Stimulated activated CD8-positive, alpha-beta memory T cell treated with anti-CD3 and anti-CD28 coated beads, Interleukin-2, amount 100 ng/mL, for 1 hour (primary cell): ENCODE measurements at places on chromosomes 7 and 10.

- DNase-seq = no peak
These were observed 380.7 kb upstream of the PFKP start for GRCh38 chr10:2686691-2687090.

- no peak for DNase-seq
These were observed 22.3 kb downstream of the TYW1 start for GRCh38 chr7:67018940-67019339.

DNA sequence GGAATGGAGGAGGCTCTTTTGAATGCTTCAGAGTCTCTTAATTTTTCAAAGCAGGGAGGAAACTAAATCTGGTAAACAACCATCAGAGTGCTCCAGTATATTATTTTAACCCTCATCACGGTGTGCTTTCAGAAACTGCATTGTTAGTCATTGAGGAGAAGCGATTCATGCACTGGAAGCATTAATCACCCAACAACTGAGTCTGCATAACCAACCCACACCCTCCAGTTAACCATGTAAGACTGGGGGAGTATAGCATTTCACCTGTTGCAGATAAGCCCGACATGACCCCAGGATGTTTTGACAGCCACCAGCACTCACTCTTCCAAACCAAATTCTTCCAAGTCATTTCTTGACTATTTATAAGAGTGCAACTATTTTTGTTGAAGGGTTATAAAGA is 257.6 kb downstream of the GATA3 start:
- no peak for DNase-seq

- no peak for DNase-seq
These were observed 240.5 kb downstream of the ETV1 start for GRCh38 chr7:13748998-13749397.

GRCh38 chr10:99431190-99431760 is 851 bp upstream of the GOT1 start:
- no peak for DNase-seq

DNA sequence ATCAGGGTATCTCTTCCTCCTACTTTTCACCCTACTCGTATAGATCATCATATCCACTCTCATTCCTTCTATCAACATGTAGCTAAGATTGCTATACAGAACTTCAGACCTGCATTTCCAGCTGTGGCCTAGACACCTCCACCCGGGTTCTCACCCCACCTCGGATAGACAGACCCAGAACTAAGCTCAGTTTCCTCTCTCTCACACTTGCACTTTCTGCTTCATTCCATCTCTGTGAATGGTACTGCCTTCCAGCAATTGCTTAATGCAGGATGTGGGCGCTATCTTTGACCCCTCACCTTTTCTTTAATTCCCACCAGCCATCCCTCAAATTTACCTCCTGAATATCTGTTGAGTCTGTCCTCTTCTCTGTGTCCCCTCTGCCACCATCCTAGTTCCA is 35.7 kb downstream of the AGK start:
- DNase-seq = no peak

- no peak for DNase-seq
These were observed 9.9 kb upstream of the SPAG6 start for GRCh38 chr10:22335173-22335933.

GRCh38 chr7:15461576-15461975 is 100.2 kb downstream of the AGMO start:
- DNase-seq = no peak

DNA sequence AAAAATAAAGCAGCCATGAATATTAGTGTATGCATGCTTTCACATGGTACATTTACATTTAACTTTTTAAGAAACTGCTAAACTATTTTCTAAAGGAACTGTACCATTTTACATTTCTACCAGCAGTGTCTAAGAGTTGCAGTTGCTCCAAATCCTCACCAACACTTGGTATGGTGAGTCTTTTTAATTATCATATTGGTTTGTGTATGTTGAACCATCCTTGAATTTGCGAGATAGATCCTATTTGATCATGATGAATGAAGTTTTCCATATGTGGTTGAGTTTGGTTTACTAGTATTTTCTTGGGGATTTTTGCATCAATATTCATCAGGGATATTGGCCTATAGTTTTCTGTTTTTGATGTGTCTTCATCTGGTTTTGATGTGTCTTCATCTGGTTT is 1057.2 kb downstream of the LRMDA start:
- no peak for DNase-seq

DNA sequence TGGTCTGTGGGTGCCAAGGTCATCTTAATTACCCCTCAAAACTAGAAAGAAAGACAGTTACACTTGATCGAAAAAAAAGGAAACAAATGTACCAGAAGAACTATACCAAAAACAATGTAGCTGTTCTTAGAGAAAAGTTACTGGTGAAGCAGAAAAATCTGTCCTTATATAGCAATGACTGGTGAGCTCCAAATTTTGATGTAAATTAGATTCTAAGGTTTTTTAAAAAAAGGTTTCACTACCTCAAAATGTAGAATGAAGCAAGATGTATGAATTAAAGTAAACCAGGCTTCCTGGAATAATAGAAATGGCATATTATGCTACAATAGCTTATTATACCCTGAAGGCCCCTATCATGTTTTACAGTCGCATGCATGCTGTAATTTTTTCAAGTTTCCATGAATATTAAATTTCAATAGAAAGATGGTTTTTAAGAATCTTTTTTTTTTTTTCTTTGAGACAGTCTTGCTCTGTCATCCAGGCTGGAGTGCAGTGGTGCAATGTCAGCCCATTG is 28.4 kb upstream of the FKBP9 start:
- DNase-seq = no peak

GRCh38 chr10:126402721-126403695 is 14.7 kb upstream of the ADAM12 start:
- DNase-seq = no peak

DNA sequence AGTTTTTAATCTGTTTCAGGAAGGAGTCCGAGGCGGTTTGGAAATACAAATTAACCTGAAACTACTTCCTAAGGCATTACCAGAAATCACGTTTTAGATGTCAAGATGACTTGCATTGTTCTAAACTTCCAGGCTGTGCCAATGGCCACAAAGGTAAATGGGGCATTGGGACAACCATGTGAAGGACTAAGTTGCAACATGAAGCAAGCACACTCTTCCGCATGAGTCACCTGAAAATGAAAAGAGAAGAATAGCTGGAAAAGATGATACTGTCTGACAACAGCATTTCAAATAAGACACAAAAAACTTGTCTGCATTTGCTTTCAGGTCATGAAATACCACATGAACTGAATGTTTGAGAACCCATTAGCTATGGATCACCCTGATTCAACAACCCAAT is 262.1 kb downstream of the AHR start:
- DNase-seq = no peak

DNA sequence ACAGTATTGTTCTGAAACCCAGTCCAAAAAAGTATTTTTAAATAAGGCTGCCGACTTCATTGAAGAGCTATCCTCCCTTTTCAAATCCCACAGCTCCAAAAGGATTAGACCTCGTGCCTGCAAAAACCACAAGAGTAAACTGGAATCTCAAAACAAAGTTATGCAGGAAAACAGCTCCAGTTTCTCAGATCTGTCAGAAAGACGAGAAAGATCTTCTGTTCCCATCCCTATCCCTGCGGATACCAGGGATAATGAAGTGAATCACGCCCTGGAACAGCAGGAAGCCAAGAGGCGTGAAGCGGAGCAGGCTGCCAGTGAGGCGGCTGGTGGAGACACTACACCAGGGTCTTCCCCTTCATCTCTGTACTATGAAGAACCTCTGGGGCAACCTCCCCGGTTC is 12.6 kb downstream of the MYPN start:
- no peak for DNase-seq

DNA sequence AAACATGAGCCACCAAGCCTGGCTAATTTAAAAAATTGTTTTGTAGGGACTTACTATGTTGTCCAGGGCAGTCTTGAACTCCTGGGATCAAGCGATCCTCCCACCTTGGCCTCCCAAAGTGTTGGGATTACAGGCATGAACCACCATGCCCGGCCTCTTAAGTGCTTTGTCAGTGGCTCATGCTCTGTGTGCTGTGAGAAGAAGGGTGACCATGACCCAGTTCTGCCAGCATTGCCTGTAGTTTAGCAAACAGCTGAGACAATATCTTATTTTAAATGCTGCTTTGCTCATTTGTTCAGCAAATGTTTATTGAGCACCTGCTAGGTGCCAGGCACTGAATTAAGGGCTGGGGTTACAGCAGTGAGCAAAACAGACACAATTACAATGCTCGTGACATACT is 9.0 kb downstream of the ADCK2 start:
- DNase-seq = no peak

DNA sequence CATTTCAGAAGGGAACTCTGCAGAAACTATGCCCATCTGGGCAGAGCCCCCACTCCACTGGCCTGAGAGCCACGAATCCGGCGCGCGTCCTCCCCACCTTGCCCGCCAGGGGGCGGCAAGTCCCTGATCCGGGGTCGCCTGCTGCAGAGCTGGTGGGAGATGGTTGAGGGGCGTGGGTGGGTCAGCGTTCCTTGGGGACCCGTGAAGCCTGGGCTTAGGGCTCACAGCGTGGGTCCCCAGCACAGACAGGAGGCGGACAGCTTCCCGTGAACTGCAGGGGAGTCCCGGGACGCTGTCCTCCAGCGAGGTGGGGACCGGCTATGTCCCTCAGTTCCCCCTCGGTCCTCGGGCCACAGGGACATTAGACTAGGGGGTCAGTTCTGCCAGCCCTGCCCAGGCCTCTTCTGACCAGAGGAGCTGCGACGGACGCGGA is 585 bp upstream of the POP7 start:
- peak; percentile 43 for DNase-seq

DNA sequence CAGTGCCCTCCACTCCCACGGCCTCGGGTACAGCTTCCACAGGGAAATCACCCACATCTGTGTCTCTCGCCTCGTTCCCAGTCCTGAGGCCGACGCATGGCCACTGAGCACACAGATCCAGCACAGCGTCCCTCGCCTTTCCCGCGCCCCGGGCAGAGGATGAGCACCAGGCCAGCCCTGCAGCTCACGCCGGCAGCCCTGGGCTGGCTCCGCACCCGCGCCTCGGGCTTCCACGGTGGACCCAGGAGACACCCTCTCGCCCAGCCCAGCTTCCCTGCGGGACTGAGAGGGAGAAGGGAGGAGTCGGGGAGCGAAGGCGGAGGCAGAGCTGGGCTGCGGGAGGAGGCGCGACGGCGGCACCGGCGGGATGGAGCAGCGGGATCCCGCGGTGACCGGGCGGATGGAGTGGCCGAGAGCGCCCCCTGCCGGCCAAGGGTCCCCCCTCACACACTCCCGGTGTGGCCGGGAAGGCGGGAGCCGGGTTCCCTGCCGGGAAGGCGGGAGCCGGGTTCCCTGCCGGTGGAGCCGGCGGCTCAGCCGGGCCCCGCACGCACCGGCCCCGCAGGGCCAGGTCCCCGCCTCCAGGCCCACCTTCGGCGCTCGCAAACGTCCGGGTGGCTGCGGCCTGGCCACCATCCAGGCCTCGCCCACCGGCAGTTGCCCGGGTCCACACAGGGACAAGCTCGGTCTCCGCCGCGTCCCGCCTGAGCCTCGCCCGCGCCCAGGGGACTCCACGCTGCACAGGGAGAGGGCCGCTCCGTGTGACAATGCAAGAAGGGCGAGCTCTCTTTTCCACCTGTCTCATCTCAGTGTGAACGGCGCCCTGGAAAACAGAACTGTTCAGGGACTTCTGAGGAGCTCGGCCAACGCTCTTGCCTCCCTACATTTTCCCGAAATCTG is 110.3 kb upstream of the LANCL2 start:
- DNase-seq = peak; percentile 25

GRCh38 chr10:118310822-118311221 is 31.3 kb downstream of the FAM204A start:
- no peak for DNase-seq

DNA sequence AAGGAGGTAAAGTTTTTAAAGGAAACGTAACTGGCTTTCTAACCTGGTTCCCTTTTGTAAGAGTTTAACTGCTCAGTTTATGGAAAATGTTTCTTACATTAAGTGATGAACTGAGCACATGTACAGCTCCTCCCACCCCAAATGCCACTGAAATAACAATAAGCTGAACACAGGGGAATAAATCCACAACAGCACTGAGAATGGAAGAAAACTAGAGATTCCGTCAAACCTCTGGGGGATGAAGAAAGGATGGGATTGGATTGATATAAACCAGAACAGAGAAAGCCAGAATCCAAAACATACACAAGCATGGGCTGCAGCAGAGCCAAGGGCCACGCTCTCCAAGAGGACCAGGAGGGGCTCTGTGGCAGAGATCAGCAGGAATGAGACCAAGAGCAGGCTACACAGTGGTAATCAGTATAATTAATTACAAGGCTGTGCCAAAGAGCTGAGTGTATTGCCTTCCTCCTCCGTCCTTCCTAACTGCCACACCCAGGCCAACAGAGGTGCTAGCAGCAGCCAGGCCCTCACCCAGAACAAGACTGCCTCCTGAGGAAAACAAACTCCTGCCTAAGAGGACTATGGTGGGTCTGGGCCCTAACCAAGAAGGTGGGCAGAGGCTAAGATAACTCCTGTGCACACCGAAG is 73.9 kb downstream of the KIAA1549 start:
- DNase-seq = no peak

DNA sequence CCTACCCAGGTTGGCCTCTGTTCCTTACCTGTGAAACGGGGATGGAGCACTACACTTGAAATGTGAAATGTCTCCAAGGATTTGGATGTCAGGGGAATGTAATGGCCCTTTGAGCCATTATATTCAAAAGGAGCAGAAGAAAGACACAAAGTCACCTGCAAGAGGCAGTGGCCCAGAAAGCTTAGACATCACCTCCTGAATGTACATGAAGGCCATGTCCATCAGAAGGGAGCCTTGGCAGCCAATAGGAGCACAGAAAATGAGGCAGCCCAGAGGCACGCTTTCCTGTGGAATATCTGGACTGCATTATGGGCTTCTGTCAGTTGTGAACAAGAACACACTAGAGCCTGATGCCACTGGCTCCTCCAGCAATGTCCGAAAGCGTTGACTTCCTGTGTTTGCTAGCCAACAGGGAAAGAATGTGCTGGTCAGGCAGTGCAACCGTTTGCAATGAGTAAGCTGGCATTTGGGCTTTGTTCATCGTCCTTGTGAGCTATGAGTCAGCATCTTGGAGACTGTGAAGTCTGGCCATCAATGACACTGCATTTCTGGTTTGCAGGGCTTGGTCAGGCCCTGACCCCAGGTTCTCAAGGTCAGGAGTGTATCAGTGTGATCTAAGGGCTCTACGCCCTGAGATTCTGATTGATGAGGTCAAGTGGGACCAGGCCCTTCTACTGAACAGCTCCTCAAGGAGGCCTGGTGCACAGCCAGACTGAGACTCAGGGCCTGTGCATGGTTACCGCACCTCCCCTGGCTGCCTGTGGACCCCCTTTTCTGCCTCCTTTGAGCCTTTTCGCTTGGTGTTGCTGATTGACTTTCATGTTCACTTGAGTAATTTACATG is 222.4 kb downstream of the RPS24 start:
- DNase-seq = no peak

- DNase-seq = no peak
These were observed 245.4 kb upstream of the GALNT17 start for GRCh38 chr7:70886547-70886946.

GRCh38 chr7:108875139-108875538 is 305.5 kb downstream of the DNAJB9 start:
- no peak for DNase-seq
